ENCODE measurements at places on chromosomes 5 and 9.

GRCh38 chr5:98700730-98701129, 72.7 kb upstream of the RGMB start:
- no peak for DNase-seq

DNA sequence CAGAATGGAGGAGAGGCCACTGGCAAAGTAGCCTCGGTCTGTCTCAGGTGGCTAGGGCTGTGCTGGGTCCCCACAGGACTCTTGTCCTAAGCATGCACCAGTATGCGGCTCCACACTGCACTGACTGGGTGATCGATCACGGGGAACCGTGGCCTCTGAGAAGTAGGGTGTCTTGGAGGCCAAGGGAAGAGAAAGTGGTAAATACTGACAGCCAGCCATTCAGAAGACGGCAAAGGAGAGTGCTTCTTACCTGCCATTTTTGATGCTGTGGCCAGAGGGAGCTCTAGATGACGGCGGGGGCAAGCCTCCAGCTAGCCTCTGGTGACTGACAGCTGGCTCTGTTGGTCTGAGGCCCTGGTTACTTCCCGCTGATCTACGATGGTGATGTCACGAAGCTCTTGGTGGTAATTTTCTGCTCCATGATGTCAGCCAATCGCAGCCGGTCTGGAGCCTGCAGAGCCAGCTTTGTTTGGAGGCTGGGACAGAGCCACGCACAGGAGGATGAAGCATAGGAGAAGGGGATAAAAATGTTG, 40.4 kb upstream of the GADD45G start:
- DNase-seq = peak; percentile 47

DNA sequence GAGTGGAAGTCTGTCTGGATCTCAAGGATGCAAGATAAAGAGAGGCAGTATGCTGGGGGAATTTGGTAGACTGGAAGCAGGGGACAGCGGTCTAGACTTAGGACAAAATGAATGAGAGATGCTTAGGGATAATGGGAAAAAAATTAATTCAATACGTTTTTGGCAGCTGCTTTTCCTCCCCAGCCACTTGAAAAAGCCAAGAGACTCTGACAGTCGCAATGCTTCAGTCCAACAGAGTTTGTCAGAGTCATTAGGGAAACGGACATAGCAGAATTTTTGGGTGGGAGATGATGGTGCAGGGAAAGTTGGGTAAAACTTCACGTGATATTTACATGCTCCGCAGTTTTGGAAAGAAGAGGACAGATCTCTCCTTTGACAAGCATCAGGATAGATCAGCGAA, 129.7 kb downstream of the GOLPH3 start:
- no peak for DNase-seq

DNA sequence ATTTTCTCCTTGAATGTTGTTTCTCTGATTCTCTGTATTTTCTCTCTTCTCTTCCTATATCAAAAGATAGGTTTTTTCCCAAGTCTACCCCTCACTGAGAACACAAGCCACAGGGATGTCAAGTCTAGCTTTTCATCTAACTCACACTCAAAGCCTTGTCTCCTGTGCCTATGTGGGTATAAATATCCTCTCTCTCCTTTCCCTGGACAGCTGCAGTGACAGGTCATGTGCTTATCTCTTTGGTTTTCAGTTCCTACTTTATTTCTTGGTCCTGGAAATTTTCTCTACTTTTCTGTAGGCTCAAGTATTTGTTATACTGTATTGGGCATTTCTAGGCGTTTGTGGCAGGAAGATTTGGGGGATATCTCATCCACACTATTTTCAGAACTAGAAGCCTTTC, 182.4 kb upstream of the MVB12B start:
- no peak for DNase-seq

GRCh38 chr9:108549184-108549583, 306.6 kb downstream of the ACTL7B start:
- no peak for DNase-seq

DNA sequence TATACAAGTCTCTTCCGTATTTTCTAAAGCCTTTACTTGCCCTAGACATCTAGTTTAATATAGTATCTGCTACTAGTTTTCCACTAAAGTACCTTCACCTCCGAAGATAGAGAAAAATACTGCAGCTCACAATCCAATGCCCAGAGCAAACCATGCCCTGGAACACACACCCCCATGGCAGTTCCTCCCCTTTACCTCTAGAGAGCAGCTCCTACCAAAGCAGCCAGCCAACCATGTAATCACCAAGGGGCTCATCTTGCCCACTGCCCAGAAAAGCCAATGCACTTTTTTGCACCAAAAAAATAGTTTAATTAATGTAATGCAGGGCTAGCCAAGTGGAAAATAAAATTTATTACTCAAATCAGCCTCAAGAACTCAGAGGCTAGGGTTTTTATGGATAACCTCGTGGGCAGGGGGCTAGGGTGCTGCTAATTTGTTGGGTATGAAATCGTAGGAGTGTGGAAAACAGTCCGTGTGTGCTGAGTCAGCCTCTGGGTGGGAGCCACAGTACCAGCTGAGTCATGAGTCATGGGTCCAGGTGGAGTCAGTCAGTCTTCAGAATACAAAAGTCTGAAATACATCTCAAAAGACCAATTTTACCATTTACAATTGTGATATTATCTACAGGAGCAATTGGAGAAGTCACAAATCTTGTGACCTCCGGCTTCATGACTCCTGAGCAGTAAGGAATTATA, 120.1 kb upstream of the ACO1 start:
- no peak for DNase-seq

GRCh38 chr5:120655828-120656435, 191.8 kb downstream of the PRR16 start:
- DNase-seq = no peak

GRCh38 chr9:90368241-90368640, 274.4 kb downstream of the DIRAS2 start:
- DNase-seq = no peak

GRCh38 chr9:111992523-111992922, 95.9 kb downstream of the UGCG start:
- no peak for DNase-seq
